ENCODE measurements at places on chromosomes 12 and 14.

GRCh38 chr14:95614349-95614748 lies 71.9 kb upstream of the TCL1B start:
- no peak for DNase-seq

- no peak for DNase-seq
Observed at GRCh38 chr12:124703856-124704255, 136.4 kb upstream of the NCOR2 start.

DNA sequence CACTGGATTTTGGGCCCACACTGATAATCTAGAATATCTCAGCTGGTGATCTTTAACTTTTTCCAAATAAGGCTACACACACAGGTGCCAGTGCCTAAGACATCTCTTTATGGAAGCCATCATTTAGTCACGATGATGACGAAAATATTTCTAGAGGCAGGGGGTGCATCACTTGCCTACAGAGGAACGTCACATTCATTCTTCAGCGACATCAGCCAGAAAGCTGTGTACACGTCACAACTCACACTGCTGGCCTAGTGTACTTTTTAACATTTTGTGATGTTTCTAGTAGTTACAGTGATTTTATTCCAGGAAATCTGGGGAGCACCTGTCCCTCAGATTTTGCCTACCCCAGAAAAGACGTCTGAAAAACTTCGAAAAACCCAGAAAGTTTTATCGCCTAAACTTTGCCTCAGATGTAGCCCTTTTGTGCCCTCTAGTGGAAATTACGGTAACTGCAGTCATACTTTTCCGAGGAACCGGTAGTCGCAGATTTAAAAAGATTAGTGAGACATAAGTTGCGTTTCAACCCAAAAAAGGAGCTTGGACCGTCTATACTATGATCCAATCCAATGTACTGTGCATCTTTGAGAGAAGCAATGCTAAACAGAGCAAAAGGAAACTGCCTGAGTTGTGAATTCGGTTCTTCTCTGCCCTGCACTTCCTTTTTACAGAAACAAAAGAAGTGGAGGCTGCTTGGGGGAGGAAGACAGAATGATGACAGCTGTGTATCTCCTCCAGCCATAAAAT lies 64.3 kb upstream of the STON2 start:
- no peak for DNase-seq

- no peak for DNase-seq
Observed at GRCh38 chr14:58638231-58639197, 752 bp downstream of the DACT1 start.

DNA sequence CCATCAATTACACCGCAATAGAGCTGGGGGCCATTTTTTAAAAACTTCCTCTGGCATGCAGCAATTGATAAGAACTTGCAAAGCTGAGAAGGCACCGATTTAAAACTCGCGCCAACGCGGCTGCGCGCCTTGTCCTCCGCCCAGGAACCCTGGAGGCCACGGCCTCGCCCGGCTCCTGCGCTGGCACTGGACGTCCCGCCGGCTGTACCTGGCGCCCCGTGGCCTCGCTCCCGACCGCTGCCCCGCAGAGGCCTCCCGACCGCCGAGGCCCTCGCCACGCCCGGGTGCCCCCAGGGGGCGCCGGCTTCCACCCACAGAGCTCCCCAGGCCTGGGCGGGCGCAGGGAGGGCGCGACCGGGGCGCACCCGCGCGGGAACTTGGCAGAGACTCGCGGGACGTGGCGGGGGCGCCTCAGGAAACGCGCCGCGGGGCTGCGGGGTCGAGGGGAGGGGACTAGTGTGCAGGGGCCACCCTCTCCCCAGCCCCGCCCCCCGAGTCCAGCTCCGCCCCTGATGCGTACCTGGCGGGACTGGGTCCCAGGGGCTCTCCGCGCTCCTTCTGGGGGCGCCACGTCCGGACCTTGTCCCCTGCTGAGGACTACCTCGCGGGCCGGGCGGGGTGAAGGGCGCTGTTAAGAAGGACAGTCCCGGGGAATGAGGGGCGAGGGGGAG lies 65.7 kb downstream of the TNFAIP2 start:
- DNase-seq, result peak; percentile 85

DNA sequence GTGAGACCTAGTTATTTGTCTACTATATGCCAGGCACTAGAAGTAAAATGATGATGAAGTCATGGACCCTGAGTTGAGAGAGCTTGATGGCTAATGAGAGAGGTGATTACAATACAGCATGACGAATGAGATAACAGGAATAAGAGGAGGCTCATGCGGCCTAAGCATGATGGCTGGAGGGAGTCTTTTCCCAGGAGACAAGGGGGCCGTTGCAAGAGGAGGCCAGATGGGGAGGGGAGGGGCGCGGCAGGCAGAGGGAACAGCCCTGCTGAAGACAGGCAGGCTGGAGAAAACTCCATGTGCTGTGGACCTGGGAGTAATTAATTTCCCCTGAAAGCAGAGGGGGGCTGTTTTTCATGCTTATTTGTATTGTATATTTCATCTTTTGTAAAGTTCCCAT lies 144.7 kb upstream of the RFLNA start:
- DNase-seq, result no peak

DNA sequence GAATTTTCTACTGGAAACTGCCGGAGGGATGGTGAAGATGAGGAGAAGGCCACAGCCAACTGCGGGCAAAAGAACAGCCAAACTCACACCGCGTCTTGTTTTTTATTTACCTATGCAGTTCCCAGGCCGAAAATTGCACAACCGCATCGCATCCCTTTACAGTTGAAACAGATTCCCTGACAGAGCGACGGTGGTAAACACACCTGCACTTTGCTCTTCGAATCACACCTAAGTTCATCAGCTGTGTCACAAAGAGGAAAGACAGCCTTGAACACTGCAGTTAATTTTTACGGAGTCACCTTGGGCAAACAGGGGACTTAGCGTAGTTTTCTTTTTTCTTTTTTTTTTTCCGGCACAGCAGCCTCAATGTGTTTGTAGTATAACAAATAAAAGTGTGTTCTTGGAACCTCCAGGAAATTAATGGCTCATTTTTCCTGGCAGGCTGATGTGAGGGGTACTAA lies 272.0 kb upstream of the DIO3 start:
- no peak for DNase-seq

DNA sequence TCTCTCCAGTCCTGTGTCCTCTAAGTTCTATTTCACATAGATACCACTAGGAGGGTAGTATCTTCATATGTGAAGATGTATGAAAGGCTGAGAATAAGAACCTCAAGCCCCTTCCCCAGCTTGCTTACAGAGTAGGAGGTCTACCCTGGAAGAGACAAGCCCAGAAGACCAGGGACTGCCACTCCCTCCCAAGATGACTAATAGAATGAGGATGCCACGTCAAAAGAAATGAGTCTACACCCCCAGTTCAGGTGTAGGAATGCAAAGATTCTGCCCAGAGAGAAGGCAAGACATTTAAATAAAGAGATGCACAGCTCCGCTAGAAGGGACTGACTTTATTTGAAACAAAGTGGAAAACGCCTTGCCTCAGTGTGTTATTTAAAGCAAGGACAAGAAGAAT lies 1006.0 kb upstream of the USP15 start:
- DNase-seq, result no peak

DNA sequence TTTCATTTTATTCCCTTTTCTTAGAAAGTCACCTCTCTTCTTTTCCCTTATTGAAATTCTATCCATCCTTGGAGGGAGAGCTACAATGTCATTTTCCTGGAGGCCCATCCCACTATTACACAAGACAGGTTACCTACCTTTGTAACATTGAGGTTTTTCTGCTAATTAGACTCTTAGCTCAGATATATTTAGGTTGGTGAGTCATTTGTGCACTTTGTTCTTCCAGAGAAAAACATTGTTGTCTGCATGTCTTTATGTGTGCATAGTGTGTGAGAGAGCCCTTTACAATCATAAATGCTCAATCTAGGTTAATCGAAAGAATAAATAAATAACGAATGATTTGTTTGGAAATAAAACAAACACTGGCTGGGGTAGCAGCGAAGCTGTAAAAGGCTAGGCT lies 191.8 kb downstream of the DACT1 start:
- no peak for DNase-seq

Measured in mesenteric fat pad (tissue), 1 donor.